ENCODE measurements at places on chromosomes 11 and 22.

- DNase-seq: no peak
These were observed 145.6 kb downstream of the FEZ1 start for GRCh38 chr11:125350206-125351032.

- DNase-seq: no peak
These were observed 22.0 kb downstream of the GAB2 start for GRCh38 chr11:78395597-78395996.

DNA sequence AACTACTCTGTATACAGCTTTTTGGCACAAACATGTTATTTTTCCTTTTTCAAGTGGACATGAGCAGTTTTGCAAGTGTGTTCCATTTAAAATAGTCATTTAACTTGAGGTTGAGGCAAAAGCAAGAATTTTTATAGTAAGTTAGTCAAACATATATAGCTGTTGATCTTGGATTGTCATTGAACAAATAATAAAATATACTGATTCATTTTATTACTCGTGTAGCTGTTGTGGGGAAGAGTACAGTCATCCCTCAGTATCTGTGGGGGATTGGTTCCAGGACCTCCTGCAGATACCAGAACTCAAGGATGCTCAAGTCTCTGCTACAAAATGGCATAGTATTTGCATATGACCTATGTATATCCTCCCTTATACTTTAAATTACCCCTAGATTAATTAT is 45.3 kb downstream of the EXT2 start:
- DNase-seq: no peak

DNA sequence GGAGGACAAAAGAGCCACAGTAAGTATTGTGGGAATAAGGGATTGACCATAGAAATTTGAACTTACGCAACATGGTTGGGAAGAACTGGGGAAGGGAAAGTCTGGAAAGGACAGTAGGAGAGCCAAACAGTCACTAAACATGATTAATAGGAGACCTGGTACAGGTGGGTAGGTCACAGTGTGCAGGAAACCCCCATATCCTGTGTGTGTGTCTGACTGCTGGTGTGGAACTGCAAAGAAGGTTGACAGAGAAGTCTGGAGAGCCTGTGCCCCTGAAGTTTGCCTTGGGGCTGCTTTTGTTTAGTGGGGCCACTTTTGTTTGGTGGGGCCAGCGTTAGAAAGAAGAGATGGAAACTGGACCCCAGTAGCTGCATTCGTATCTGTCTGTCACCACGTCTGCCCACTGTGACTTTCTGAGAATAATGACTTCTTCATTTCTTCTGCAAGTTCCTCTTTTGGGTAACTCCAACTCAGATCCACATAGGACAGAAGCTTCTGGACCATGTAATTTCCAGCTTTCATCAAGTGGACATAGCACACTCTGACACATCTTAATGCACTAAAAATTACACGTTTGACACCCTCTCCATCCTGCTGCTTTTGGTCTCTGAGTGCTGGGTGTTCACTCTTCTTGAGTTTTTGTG is 126.8 kb upstream of the RAG2 start:
- DNase-seq: no peak

DNA sequence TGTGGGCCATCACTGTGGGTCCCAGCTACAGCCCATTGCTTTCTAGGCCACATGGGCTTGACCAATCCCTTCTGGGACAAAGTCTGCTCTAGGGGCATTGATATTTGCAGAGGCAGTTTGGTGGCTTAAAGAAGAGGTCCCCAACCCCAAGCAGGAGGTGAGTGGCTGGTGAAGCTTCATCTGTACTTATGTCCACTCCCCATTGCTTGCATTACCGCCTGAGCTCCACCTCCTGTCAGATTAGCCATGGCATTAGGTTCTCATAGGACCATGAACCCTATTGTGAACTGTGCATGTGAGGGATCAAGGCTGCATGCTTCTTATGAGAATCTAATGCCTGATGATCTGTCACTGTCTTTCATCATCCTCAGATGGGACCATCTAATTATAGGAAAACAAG is 54.4 kb upstream of the CADM1 start:
- no peak for DNase-seq

DNA sequence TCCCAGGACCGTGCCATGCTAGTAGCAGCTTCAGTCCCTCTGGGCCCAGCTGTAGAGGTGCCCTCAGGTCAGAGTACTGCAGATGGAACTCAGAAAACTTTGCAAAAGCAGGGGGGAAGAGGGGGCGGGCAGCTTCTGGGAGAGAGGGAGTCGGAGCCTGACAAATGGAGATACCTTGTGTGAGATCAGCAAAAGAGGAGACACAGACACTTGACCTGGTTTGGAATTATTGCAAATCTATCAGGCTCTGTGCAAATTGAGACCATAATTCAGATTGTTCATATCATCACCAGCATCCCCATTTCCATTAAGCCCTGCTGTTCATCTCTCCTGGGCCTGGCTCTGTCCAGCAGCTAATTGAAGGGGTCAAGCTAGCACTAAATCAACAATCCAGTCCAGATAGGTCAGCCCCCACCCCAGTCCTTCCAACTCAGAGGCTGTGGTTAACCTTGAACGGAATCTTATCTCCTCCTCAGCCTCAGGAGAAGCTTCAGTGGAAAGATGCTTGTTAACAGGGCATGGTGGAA is 292.6 kb upstream of the PLET1 start:
- DNase-seq: no peak

DNA sequence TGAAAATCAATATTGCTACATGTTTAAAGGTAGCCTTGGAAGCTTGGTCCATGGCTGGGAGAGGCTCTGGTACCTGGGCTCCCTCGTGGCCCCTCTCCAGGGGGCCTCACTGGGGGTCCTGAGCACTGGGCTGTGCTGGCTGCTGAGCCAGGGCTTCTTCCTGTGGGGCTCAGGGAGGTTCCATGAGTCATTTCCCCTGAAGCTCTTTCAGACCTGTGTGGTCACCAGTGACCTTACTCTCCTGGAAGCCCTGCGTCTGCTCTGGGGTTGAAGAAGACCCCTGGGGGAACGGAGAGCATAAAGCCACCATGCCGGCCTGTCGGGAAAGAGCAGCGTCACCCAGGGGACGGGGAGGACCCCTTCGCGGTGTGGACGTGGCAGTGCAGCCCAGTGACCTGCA is 389.0 kb downstream of the TBC1D22A start:
- peak; percentile 52 for DNase-seq

- DNase-seq: no peak
These were observed 1104.8 kb downstream of the DLG2 start for GRCh38 chr11:84522331-84522730.

GRCh38 chr11:36492724-36493304 is 17.3 kb downstream of the TRAF6 start:
- peak; percentile 72 for DNase-seq

Measured in fibroblast of lung (primary cell).